Left ventricle myocardium superior (tissue), 1 donor: ENCODE measurements at places on chromosomes 4 and X. TPM values are rescaled to one million over a fixed set of nuclear protein-coding genes. Genes with fewer than 3 reads are reported as not detected.

DNA sequence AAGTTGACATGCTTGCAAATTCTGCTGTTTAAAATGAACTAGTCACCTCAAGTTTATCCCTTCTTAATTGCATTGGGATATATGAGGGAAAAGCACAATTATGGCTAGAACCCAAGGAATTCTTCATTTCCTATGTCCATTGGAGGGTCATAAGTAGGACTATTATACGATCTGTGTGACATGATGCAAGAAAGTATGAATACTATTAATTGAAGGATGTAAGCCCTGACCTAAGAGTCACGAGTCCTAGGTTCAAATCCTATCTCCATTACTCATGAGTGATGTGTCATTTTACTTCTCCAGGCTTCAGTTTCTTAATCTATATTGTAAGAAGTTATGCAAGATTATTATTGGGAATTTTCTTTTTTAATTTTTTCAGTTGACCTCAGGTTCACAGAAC, 542.9 kb upstream of the GRIA3 start:
- no peak for DNase-seq

GRCh38 chrX:68421636-68422035, 11.7 kb downstream of the OPHN1 start:
- no peak for DNase-seq

DNA sequence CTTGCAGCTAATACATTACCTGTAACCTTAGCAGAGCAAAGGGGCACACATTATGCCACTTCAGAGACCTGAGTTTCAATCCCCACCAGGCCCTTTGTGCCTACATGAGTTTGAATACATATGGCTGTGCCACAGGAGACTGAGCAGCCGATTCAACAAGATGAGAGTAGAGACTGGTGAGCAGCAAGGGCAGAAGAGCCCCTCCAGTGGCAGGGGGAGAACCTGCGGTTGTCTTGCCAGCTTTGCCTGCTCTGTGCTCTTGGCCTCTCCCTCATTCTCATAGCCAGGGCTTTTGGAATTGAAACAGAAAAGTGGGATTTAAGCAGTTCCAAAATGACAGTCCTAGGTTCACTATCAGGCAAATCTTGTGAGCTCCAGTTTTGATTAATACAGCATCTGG, 52.3 kb upstream of the CLNK start:
- no peak for DNase-seq

RHOXF2 gene
- total RNA-seq, result not detected

DNA sequence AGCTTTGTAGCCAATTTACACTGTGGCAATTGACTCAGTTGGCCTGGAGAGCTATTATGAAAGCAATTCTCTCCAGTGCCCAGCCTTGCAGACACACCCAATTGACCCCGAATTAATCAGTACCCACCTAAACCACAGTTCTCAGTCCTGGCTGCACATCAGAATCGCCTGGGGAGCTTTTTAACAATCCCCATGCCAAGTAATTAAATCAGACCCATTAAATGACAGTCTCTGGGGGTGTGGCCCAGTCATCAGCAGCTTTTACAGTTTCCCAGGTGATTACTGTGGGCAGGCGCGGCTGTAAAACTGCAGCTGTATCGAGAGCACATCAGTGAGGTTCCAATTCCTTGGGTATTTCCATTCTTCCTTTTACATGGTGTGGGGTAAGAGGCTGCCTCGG, 460.9 kb upstream of the FAT1 start:
- no peak for DNase-seq
